ENCODE measurements at places on chromosomes 5 and 9.
A peak's percentile ranks its signal among the peaks of the same experiment; 100 is the strongest.

- DNase-seq, result no peak
Observed at GRCh38 chr5:74241751-74242140, 398.8 kb downstream of the ENC1 start.

- no peak for DNase-seq
Observed at GRCh38 chr5:112691758-112692157, 45.9 kb upstream of the APC start.

GRCh38 chr5:149596712-149597111 is 15.4 kb downstream of the ARHGEF37 start:
- no peak for DNase-seq

- DNase-seq, result no peak
Observed at GRCh38 chr9:106797299-106797698, 65.7 kb upstream of the ZNF462 start.

DNA sequence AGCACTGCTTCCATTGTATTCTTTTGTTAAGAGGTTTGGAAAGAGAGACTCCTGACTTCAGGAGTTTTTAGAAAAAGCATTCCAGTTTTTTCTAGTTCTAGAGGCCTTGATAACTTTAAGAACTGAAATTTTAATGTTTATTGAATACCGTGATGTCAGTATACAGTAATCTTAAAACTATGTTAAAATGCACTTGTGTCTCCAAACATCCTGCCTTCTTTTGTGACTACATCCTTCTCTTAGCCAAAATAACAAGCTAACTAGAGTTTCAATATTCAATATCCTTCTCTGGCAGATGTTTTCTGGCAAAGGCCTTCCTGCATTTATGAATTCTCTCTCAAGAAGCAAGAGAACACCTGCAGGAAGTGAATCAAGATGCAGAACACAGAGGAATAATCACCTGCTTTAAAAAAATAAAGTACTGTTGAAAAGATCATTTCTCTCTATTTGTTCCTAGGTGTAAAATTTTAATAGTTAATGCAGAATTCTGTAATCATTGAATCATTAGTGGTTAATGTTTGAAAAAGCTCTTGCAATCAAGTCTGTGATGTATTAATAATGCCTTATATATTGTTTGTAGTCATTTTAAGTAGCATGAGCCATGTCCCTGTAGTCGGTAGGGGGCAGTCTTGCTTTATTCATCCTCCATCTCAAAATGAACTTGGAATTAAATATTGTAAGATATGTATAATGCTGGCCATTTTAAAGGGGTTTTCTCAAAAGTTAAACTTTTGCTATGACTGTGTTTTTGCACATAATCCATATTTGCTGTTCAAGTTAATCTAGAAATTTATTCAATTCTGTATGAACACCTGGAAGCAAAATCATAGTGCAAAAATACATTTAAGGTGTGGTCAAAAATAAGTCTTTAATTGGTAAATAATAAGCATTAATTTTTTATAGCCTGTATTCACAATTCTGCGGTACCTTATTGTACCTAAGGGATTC is 43.1 kb downstream of the NDFIP1 start:
- peak; percentile 19 for DNase-seq

DNA sequence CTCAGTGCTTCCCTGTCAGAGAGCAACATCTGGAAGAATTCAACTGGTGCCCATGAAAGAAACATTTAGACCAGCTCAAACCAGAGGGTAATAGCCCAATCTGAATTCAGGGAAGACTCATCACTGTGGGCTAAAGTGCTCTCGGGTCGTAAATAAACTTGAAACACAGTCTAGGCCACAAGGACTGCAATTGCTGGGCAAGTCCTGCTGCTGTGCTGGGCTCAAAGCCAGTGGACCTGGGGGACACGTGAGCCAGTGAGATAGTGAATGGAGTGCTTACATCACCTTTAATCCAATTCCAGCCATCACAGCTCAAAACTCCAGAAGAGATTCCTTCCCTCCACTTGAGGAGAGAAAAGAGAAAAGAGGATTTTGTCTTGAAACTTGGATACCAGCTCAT is 78.1 kb upstream of the DAP start:
- DNase-seq, result no peak

- DNase-seq, result no peak
Observed at GRCh38 chr5:20335978-20336377, 348.0 kb upstream of the CDH18 start.

DNA sequence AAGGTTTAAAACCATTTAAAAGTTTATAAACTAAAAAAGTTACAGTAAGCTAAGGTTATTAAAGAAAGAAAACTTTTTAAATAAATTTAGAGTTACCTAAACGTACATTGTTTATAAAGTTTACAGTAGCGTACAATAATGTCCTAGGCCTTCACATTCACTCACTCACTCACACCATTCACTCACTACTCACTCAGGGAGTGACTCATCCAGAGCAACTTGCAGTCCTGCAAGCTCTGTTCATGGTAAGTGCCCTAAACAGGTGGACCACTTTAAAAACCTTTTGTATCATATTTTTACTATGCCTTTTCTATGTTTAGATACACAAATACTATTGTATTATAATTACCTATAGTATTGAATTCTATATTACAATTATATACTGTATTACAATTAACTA is 190.8 kb upstream of the RASA1 start:
- DNase-seq, result no peak

GRCh38 chr5:142748568-142749249 is 21.5 kb upstream of the ARHGAP26 start:
- peak; percentile 33 for DNase-seq

DNA sequence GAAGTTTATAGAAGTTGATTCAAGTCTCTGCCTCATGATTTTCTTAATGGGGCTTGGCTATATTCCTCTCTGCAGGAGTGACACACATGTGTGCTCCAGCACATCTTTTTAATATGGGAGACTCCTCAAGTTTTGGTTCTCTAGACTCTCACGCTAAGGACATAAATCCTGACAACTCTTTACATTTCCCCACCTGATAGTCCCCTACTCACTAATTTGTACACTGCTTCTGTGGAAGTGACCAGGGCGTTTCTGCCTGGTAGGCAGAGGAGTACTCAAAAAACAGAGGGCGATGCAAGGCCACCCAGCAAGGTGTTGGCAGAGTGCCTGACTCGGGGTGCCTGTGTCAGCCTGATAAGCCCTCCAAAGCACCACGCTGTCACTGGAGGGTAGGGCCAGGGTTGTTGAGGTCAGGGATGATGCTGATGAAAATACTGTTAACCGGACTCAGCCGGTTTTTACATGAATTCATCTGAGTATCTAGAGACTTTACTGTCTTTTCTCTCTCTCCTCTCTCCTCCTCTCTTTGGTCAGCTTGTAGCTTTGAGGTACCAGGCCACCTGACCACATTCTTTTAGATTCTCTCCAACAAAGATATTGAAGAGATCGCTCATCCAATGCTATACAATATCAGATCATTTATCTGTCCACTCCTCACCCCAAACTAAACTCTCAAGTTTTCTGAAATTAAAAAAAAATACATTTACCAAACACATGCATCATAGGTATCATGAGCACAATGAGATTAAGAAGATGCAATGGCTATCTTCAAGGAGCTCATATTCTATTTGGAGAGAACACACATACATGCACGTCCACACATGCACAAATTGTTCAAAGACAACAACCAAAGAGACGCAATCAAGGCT is 205.2 kb downstream of the PIK3R1 start:
- DNase-seq, result no peak

GRCh38 chr5:135609981-135610380 is 31.2 kb upstream of the CXCL14 start:
- DNase-seq, result no peak

DNA sequence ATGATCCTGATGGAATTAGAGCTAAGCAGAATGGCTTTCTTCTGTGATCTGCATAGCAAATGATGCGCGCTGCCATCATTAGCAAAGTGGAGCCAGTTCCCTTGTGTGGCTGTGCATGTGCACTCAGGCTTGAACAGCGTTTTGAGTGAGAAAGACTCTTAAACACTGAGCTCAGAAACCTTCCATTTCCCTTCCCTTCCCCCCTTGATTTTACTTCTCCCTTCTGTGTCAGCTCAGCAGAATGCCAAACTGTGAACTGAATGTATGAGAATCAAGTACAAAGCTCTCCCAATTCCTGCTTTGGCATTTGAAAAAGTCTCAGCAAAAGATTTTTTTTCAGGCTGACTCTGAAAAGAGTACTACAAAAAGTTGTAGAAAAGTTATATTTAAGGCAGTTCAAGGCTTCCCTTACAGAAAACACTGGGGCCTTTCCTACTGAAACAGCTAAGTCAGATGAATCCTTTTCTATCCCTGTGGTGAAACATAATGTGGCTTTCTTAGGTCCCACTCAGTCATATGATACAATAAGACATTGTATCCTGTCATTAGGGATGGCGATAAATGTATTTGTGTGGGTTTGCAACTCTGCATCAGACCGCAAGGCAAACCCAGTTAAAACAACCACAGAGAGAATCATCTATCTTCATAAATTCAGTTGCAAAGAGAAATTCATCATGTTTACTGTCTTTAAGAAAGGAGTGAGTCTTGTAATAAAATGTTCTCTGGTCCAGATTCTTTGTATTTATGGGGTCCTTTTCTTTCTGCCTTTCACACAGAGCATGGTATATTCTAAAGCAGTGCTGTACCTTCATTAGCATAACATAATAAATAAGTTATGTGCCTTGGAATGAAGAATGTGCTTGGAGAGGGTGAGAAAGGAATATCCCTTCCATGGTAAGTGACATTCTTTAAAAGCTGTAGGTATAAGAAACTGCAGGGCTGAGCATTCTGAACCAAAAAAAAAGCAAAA is 222.6 kb downstream of the CAAP1 start:
- no peak for DNase-seq

- DNase-seq, result no peak
Observed at GRCh38 chr9:758146-758545, 83.4 kb upstream of the DMRT1 start.

DNA sequence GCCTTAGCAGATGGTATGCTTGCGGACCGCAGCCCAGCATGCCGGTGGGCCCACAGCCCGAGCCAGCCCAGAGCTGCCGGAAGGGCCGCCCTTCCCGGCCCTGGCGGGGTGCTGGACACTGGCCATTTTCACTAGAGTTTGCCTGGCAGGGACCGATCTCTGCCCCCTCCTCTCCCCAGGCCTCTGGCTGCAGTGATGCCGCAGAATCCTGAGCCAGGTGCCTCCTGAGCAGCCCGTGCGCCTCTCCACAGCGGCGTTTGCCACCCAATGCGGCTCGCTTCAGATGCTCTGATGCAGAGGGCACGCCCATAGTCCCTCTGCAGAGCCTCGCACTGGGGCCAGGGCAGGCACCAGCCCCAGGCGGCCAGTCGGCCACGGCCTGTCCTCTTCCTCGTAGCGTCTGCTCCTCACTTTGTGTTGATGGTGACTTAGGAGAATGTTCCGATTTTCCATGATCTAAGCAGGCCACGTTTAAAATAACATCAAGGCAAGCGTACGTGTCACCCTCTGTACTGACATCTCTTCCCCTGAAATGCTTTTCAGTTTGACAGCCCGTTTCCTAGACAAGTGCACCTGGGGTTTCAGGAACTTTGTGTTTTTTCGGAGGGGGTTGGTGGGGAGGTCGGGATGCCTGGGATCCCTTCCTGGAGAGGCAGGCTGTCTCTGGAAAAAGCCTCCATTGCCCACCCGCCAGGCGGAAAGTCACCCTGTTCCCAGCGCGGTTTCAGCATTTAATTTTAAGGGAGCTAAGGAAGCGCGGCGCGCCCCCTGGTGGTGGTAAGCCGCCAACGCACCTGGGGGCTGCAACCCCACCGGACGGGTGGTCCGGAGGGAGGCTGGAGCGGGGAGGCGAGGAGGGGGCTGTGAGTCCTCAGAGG is 29.8 kb upstream of the HMCN2 start:
- peak; percentile 64 for DNase-seq

DNA sequence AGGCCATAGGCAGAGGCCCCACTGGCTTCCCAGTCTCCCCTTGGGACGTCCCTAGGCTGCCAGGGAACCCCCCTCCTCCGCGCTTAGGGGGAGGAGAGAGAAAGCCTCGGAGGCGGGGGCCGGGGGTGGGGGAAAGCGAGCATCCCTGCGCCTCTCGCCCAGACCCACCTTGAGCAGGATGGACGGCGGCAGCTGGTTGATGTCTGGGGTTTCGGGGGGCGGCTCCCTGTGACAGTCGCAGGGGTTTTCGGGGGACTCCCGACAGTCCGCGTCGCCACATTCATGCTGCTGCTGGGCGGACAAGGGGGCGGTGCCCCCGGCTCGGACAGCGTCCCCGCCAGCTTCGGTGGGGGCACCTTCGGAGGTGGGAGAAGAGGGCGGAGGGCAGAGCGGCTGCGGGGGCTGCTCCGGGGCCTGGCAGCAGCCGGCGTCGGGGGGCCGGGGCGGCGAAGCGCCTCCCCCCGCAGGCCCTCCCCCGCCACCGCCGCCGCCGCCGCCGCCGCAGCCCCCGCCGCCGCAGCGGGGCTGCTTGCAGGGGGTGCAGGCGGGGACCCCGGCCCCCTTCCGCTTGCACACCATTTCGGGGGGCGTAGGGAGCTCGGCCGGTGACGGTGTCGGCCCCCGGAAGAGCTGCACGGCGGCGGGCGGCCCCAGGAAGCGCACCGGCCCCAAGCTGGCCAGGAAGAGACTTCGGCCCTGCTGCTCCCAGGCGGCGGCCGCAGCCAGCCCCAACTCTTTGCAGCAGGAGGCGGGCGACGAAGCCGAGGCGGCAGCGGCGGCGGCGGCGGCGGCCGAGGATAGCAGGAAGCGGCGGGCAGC is 1.2 kb downstream of the FBXL17 start:
- DNase-seq, result peak; percentile 43

DNA sequence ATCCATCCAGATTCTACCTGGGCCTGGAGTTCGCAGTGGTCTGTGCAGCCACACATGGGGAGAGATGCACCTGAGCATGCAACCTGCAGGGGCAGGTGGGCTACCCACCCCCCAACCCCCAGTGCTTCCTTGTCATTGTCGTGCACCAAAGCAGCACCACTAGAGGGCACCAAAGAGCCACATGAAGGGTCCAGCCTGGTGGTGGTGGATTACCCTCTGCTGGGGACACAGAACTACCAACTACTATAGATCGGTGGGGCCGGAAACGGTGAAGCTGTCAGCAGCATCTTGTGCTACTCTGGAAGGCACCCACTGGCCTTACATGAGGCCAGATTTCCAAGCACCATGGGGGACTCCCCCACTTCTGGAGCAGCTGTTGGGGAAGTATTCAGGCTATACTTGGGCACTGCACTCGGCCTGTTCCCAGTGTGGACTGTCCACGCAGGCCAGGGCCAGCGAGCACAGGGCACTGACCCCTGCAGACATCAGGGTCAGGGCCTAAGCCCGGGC is 60.2 kb upstream of the TBC1D2 start:
- DNase-seq, result peak; percentile 66

GRCh38 chr5:36679221-36679989 is 73.0 kb downstream of the SLC1A3 start:
- no peak for DNase-seq

GRCh38 chr5:179974946-179975712 is 67.4 kb upstream of the TBC1D9B start:
- DNase-seq, result no peak
